ENCODE measurements at places on chromosomes 1 and 21.
A peak's percentile ranks its signal among the peaks of the same experiment; 100 is the strongest.

- DNase-seq = peak; percentile 81
Measured at GRCh38 chr1:23168445-23169194, at the start of gene LUZP1. Gene LUZP1, minus strand, starts transcription at chr1:23168856.

GRCh38 chr21:29940361-29940760 is 565 bp upstream of the GRIK1 start:
- no peak for DNase-seq

- DNase-seq = no peak
Measured at GRCh38 chr1:64743954-64744491, 852 bp upstream of the RAVER2 start.

- DNase-seq = no peak
Measured at GRCh38 chr1:46041974-46042373, 90.5 kb downstream of the PIK3R3 start.

GRCh38 chr1:91872000-91872399 is 14.0 kb downstream of the TGFBR3 start:
- DNase-seq = no peak

DNA sequence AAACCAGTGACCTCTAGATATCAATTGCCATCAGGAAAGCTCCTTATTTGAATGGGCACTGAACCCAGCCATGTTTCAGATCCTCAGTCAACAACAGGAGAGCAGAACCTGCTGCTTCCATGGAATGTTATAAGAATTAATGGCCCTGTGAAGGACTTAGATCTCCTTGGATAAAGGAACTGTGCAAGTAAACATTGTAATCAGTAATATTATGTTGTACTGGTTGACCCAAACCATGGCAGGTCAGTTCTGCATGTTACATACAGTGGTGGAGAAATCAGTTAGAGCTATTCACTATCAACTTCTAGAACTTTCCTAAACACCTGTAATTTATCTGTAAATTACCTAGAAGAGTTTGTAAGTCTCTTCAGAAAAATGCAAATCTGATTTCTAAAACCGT is 11.2 kb upstream of the CLDN8 start:
- no peak for DNase-seq

DNA sequence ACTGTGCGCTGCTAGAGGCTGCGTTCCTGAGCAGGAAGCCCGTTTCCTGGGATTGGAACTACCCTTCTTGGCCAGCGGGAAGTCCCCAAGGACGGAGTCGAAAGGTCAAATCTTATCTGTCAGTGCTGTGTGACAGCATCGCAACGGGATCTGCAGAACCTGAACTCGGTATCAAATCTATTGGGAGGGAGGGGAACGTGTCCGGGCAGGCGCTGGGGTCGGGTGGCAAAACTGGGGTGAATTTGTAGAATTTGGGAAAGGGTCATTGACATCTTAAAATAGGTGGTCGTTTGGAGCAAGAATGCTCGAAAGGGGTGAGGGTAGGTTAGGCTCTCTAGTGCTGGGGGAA is 725 bp upstream of the ARPC5 start:
- no peak for DNase-seq
